ENCODE measurements at places on chromosomes 7 and 10. TPM values are rescaled to one million over a fixed set of nuclear protein-coding genes. Genes with fewer than 3 reads are reported as not detected.
A peak's percentile ranks its signal among the peaks of the same experiment; 100 is the strongest.

GRCh38 chr7:66429498-66430163 lies 199.1 kb upstream of the KCTD7 start:
- no peak for DNase-seq

The SOSTDC1 gene
- total RNA-seq, result not detected

- DNase-seq, result no peak
Measured at GRCh38 chr10:80632742-80633141, 95.0 kb downstream of the SH2D4B start.

GRCh38 chr10:120742373-120742772 lies 108.8 kb upstream of the WDR11 start:
- no peak for DNase-seq

The TDRD1 gene
- 0.05 TPM for total RNA-seq

DNA sequence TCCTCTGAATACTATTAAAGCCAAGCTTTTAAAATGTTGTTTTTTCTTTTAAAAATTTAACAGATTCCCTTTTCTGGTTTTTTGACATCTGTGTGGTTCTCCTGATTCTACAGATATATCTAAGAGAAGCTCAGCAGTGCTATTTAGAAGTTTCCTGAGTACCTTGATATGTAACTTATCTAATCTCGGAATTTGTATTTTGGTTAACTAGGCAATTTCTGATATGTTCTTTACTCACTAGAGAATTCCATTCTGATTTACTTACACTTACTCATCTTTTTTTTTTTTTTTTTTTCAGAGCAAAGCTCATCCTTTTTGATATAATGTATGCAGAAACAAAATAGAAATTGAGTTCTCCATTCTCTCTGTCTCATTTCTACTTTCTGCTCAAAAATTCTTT lies 63.8 kb downstream of the PALS2 start:
- no peak for DNase-seq

DNA sequence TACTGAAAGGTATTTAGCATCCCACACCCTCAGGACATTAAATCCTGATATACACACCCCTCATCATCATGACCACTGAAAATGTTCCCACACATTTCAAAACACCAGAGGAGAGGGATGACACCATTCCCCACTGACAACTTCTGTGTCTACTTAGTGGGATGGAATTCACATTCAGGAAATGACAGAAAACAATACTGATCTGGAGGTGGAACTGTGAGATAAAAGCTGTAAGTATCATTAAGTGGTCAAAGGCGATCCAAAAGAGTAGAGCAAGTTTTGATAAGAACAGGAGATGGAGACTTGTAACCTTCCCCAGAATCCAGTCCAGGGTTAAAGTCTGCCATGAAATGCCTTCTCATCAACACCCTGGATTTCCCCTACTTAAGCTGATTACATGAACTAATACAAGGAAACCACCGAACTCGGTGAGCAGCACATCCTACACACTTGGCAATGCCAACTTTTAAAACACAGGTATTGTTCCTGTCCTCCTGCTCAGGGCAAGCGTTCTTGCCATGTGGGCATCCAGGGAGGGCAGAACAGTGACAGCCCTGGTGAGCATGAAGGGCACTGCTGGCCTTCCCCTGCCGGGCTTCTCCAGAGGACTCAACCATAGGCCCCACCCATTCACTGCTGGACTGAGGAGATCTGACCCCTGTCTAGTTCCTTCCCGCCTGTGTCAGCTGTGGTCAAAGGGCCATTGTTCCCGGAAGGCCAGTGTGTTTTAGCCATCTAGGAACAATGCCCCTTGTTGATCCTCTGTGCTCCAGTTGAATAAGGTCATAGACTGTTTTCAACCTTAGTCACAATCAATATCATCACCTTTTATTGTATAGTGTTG lies 85.0 kb downstream of the SGMS1 start:
- peak; percentile 53 for DNase-seq

The GNG11 gene
- 1.6 TPM for total RNA-seq

All from left lobe of liver (tissue), 2 donors.